ENCODE measurements at places on chromosomes 2 and 18.
A peak's percentile ranks its signal among the peaks of the same experiment; 100 is the strongest.

GRCh38 chr2:23567161-23567756 is 182.3 kb downstream of the KLHL29 start:
- no peak for DNase-seq

GRCh38 chr2:167398873-167399272 is 510.6 kb downstream of the XIRP2 start:
- DNase-seq: no peak

DNA sequence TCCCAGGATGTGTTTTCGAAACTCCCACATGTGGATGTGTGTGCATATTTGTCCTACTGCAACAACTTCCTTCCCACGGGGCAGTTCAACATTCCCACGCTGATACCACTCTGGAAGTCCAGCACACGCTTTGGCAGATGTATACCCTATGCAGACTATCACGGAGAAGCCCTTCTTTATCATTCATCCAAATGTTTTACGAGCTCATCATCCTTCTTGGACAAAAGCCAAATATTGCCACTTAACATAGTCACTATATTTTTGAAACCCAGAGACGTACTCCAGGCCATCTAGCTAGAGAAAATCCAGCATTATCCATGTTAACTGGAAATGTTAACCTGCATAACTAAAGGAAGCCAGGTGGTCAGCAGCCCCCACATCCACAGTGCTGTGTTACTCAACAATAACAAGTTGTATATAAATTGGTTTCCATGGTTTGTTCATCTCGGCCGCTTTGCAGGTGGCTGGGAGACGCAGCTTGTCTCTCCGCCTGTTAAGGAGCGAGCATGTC is 131.5 kb downstream of the ZNF532 start:
- no peak for DNase-seq

GRCh38 chr18:79397830-79398761 is 2.4 kb downstream of the NFATC1 start:
- no peak for DNase-seq

- no peak for DNase-seq
Measured at GRCh38 chr18:60145776-60146175, 226.8 kb downstream of the MC4R start.

DNA sequence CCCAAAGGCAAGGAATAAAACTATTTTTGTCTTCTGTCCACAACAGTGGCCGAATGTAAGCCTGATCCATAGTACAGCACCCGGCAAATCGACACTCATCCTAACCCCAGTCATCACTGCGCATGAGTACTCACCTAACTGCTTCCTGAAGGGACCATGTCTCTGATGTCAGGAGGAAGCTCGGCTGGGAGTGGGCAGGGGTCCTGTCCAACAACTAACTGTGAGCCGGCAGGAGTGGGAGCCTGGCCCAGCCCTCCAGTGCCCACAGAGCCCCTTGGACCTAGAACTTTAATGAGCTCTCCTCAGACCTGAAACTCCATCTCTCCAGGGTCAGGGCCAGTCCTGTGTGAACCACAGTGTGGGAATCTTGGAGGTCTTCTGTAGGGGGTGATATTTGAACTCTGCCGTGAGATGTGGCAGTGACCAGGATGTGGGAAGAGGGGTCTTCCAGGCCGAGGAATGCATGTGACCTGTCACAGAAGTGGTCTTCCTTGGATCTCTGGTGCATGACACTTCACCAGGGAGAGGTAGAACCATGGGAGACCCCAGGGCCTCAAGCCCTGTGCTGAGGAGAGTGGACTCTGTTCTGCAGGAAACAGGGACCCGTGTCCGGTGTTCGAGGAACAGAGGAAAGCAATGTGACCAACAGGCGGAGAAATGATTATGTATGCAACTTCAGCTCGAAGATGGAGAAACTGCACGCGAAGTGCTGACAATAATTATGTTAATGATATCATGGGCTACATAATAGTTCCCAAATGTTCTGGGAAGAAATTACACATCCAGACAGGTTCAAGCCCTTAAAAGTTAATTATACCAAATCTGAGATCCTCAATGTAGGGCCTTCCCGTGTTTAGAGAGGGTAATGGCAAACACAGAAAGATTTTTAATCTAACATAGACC is 240.1 kb upstream of the HDAC4 start:
- no peak for DNase-seq

- DNase-seq: no peak
Measured at GRCh38 chr2:178345951-178346350, 105.0 kb downstream of the PRKRA start.

- DNase-seq: no peak
Measured at GRCh38 chr2:203583701-203584100, 48.6 kb upstream of the RAPH1 start.

DNA sequence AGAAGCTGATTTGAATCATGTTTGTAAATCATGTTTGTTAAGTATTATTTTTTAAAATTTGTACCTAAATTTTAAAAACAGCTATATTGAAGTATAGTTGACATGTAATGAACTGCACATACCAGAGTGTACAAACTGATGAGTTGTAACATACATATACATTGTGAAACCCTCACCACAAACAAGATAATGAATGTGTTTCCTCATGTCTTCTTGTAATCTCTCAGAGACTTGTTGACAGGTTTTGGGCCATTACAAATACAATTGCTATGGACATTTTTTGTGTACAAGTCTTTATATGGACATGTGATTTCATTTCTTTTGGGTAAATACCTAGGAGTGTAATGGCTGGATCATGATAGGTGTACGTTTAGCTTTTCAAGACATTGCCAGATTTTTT is 21.5 kb downstream of the WDR43 start:
- DNase-seq: no peak

GRCh38 chr2:24652265-24653182 is 140.7 kb downstream of the PTRHD1 start:
- DNase-seq: no peak

GRCh38 chr2:42602218-42602875 is 33.9 kb downstream of the MTA3 start:
- no peak for DNase-seq

GRCh38 chr2:134461511-134461910 is 207.6 kb downstream of the MGAT5 start:
- no peak for DNase-seq

DNA sequence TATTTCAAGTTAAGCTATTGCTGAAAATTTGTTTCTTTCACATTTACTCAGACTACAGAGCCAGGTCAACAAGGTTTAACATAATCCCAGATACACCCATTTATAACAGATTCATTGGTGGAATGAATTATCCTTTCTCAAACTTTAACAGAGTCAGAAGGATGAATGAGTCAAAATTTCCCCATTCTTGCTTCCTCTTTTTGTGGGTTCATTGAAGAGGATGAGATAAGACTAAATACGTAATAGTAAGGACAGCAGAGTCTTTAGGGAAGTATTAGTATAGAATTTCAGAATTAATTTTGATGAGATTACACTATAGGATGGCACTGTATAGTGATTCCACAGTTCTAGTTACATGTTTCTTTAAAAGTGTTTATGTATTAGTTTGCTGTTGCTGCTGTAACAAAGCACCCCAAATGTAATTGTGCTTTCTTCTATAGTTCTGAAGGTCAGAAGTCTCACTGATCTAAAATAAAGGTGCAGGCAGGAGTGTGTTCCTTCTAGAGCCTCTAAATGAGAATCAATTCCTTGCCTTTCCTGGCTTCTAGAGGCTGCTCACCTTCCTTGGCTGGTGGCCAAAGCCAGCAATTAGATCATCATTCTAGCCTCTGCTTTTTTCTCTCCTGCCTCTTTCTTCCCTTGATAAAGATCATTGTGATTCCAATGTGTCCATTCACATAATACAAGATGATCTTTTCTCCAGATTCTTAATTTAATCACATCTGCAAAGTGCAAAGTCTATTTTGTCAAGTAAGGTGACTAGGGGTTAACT is 309.3 kb upstream of the PIK3C3 start:
- no peak for DNase-seq

DNA sequence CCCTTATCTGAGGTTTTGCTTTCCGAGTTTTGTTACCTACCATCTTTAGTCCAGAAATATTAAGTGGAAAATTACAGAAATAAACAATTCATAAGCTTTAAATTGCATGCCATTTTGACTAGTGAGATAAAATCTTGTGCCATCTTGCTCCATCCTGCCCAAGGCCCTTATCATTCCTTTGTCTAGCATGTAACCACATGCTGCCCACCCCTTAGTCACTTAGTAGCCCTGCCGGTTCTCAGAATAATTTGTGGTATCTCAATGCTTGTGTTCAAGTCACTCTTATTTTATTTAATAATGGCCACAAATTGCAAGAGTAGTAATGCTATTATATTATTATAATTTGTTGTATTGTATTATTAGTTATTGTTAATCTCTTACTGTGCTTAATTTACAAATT is 36.8 kb upstream of the VPS54 start:
- DNase-seq: no peak

GRCh38 chr2:134258684-134259388 is 5.0 kb downstream of the MGAT5 start:
- peak; percentile 42 for DNase-seq

DNA sequence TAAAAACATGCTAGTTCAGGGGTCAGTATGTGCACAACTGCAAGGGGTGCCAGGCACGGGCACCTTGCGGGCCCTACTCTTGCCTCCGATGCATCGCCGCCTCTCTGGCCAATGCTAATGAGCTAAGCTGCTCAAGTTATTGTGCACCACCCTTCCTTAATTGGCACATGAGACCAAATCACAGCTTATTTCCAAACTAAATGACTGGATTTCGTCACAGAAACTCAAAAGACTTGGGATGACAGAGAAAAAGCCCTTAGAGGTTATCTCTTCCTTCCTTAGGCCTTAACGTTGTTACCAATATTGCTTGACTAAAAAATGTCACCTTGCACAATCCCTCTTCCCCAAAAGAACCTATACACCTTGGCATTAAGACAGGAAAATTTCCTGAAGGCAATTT is 7.7 kb downstream of the RNF149 start:
- DNase-seq: no peak

GRCh38 chr2:215787025-215787424 is 226.3 kb downstream of the MREG start:
- no peak for DNase-seq

DNA sequence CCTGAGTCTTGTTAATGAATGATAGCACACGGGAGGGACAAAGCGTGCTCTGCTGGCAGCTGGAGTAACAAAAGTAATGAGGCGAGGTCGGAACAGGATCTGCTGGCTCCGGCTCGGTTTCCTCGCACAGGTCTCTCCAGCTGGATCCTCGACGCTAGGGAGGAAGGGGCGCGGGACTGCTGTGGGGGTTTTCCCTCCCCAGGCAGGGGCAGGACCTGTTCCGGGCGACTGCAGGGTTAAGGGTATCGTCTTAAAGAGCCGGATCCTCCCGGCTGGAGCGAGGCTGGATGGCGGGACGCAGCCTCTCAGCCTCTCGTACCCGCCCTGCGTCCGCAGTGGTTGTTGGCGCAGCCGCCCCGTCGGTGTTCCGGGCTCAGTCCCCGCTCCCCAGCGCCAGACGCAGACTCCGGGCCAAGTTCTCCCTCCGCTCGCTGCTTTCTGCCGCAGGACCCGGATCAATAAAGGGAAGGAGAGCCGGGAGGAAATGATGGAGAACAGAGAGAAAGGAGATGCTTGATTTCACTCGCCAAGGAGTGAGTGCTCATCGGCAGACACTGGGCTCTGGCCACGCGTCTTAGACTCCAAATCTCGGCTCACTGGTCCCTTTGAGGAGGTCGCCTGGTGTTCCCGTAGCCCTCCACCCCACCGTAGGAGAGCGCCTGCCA is 1.1 kb upstream of the LIPG start:
- DNase-seq: no peak

- no peak for DNase-seq
Measured at GRCh38 chr2:208556983-208557484, 150.4 kb downstream of the PTH2R start.

- DNase-seq: no peak
Measured at GRCh38 chr2:233117811-233118647, 57.9 kb downstream of the INPP5D start.

DNA sequence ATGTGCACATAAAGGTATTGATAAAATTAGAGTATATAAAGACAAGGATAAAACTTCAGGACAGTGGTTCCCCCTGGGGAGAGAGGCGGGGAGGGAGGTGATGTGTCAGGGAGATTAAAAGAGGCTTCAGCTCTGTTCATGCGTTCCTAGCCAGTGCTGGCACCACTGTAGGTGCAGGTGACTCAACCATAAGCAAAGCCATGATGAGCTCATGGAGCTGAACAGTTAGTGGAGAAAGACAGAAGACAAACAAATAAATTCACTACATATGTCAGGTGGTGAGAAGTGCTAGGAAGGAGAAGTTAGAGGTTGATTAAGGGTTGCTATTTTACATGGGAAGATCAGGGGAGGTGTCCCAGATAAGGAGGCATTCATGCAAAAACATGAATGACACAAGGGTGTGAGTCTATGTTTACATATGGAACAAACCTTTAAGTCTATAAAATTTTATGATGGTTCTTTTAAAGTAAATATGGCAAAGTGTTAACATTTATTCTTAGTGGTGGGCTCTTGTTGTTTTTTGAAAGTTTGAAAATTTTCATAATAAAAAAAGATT is 136.0 kb downstream of the ANKRD44 start:
- no peak for DNase-seq

- DNase-seq: no peak
Measured at GRCh38 chr2:42819160-42819559, 26.8 kb upstream of the HAAO start.

- no peak for DNase-seq
Measured at GRCh38 chr2:127011796-127012195, 95.2 kb downstream of the BIN1 start.

- no peak for DNase-seq
Measured at GRCh38 chr2:3610415-3610814, 15.5 kb downstream of the COLEC11 start.

GRCh38 chr18:7945882-7946281 is 378.8 kb downstream of the PTPRM start:
- DNase-seq: no peak

GRCh38 chr2:23925702-23926289 is 1.1 kb downstream of the ATAD2B start:
- DNase-seq: peak; percentile 50

GRCh38 chr2:110106642-110107041 is 9.0 kb downstream of the MALL start:
- DNase-seq: no peak

DNA sequence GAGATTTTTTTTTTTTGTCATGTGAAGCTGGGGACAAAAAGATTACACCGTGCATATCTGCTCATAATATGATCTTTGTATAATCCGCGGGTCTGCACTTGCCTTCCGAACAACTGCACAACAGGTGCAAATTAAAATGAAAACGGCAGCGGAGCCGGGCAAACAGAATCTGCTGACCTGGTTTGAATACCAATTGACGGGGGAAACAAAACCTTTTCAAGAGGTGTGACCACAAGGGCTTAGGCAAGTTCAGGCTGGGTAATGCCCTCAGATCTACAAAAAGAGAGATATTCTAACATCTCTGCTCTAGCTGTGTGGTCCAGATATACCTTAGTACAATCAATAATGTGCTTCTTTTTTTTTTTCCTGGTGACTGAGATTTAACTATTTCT is 88.5 kb downstream of the ZEB2 start:
- no peak for DNase-seq
